ENCODE measurements at places on chromosomes 3 and 15.

DNA sequence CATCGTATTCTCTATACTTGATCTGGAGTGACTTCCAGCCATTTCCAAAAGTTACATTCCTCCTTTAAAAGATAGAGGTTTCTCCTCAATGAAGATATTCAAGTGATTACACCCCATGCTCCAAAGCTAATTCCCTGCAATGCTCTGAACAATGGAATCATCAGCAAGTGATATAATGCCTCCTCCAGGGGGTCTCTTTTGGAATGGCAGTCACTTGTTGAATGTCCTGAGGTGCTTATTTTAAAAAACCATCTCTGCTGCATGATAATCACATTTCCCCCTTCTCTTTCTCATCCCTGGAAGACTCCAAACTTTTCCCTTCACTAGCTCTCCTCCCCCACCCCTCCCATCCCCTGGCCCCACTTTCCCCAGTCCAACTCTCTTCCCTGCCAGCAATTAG, 2.6 kb downstream of the LHFPL4 start:
- no peak for DNase-seq

DNA sequence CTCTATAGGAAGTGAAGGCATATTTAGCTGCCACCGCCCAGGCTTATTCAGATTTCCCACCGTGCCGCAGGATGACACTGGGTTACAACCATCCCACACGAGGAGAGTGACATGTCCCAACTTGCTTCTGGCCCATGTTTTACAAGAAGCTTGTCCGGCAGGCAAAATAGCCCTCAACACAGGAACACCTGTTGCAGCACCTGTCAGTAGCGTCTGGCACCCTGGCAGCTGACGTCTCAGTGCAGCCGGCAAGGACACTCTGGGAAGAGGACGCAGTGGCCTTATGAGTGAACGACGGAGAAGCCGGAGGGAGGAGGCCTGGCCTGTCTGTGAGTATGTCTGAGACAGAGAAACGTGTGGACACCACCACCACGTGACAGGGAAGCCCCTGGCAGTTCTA, 32.1 kb downstream of the FAM174B start:
- no peak for DNase-seq

DNA sequence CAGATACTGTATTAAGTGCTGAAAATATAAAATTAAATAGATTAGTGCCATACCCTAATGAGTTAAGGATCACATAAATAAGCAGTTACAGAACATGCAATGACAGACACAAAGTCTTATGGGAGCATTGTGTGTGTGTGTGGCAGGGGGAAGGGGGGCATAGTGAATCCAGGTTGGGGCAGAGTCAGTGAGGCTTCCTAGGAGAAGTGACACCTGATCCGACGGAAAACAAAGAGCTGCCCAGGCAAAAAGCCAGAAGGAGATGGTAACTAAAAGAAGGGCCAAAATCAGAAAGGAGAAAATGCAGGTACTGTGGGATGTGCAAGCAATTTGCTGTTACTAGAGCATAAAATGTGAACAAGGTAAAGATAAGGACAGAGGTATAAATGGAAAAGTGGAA, 80.1 kb upstream of the CHRM5 start:
- DNase-seq: no peak

DNA sequence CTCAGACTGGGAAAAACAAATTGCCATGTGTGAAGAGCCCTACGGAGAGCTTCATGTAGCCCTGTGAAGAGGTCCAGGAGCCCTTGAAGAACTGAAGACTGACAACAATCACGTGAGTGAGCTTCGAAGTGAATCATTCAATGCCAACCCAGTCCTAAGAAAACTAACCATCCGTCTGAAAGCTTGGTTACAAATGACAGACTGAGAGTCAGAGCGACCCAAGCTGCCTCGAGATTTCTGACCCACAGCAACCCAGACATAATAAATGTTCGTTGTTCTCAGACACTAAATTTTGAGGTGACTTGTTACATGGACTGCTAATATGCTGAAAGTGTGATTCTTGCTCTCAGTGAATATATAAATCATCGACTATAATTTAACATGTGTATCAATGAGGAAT, 987.2 kb upstream of the ROBO1 start:
- no peak for DNase-seq

- DNase-seq: no peak
These were observed 28.6 kb upstream of the GPR149 start for GRCh38 chr3:154458560-154458959.

- DNase-seq: no peak
These were observed 18.0 kb downstream of the TNFAIP8L3 start for GRCh38 chr15:51076524-51077220.
